GM04503 (cell line): ENCODE measurements at places on chromosomes 2 and 18.

- no peak for DNase-seq
Observed at GRCh38 chr18:3683483-3683882, 233.5 kb downstream of the TGIF1 start.

DNA sequence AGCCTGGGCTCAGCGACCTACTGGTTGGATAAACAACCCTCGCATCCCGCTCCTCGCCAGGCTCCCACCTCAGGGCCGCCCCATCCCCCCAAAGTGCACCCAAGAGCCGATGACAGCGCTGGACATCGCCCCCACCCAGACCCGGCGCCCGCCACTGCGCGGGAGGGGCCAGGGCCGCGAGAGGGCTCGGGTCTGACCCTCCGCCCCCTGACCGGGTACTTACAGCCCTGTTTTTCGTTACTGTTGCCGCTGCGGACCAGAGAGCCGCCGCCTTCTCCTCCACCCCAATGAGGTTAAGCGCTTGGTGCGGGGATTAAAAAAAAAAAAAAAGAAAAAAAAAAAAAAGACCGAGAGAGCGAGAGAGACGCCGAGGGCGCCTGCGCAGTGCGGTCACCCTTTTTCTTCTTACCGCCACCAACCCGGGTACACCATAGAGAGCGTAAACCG, at the start of gene CLASP1:
Gene CLASP1, minus strand, starts transcription at position 314 of the 447 bp plus-strand sequence. CDS start 43,567 bp downstream, outside the sequence.
- no peak for DNase-seq

DNA sequence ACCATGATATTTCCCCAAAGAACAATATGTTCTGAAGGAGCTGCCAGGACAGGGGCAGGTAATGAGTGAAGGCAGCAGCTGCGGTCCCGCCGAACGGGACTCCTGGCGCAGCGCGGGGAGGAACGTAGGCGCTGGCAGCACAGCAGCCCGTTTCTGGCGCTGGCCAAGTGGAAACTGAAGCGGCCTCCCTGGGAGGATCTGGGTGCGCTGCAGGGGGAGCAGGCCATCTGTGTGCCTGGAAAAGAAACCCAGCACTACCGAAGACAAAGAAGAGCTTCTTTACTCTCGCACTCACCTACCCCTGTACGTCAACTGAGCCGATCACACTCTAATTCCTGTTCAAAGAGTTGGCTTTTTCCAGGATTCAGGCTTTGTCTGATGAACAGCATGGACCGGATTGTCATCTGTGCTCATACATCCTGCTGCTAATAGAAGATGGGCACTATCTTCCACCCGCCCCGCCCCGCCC, 11.8 kb downstream of the G6PC2 start:
- DNase-seq, result no peak

- DNase-seq, result no peak
Observed at GRCh38 chr2:26845021-26845420, 2.9 kb upstream of the DPYSL5 start.

DNA sequence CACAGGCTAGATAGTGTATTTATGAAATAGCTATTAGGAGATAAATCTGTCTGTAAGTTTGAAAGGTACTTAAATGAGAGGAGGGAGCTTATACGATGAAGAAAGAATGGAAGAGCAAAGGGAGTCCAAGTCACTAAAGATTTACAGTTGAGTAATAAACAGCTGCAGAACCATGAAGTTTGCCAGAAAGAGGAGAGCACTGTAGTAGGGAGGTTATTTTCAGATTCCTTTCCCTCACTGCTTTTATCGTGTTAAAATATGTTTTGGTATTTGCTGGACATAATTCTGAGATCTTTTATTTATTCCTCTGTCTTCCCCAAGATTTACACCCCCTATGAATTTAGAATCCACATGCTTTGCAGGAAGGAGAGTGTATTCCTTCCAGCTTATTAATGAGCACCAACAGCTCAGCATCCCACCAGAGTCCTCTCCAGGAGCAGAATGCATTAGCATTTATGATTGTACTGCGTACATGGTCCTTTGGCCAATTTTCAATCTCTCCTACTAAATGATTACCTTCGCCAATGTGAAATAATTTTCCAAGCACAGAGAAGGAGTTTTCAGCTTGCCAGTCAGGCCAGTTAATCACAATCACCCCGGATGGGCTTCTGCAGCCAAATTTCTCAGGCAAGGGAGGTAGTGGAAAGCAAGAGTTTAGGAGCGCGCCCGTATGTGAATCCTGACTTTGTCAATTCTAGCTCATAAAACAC, 297.0 kb downstream of the NBAS start:
- no peak for DNase-seq

DNA sequence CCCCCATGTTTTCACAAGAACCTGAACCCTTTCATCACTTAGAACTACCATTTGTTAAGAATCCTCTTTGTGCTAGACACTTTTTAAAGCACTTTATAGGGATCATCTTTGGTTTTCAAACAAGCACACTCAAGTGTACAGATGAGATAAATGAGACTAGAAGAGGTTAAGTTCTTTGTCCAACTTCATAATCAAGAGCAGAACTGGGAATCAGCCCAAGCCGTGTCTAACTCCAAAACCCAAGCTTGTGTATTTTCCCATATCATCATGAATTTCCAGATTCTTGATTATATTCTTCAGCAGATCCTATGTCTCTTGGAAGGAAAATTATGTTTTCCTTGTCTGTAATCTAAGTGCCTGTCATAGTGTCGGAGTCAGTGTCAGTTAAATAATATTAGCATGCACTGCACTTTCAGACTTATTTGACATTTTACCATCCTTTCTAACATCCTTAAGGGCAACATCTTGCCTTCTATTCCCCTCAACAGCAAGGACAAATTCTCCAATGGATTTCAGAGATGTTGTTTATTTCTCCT, 123.0 kb upstream of the SETBP1 start:
- DNase-seq, result no peak

DNA sequence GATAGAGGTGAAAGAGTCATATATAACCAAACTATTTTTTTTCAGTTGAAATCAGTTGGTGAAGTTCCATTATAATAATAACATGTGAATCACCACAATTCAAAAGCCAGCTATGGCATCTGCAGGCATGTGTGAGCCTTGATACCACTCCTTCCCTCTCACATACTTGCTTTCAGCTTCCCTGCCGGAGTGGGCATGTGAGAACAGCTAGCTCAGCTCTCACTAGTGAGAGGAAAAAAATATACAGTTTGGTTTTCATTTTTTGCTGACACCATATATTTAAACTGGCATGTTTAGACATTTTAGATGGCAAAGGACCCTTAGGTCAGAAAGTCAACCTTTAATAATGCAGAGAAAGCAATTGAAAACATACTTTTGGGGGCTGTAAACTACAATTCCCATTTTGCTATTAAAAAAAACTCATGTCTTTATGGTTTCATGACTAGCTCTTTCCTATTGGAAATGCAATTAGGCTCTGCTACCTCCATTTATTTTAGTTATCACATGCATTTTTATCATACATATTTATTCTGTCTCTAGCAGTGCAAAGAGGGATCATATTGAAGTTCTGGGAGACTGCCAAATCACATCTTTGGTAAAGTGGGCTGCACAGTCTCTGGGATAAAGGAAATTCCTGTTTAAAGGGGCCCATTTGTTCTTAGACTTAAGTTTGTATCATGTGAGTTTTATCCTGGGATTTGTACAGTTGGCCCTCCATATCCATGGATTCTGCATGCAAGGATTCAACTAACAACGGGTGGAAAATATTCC, 33.2 kb upstream of the SLC40A1 start:
- no peak for DNase-seq

DNA sequence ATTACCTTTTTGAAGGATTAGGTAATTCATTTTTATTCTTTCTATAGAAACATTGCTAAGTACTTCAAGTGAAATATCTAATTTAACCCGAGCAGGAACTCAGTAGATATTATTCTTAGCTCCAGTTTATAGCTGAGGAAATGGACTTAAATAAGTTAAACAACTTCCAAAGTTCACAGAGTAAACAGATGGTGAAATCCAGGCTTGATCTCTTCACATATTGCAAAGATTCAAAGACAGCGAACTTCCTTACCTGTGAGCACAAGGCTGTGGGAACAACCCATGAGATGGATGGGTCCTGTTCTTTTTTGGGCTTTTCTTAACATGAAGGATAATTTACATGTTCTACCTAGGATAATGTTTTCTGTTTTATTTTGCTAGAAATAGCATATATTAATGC, 439.0 kb downstream of the IRS1 start:
- DNase-seq, result no peak

- no peak for DNase-seq
Observed at GRCh38 chr2:204539019-204539385, 6.3 kb upstream of the PARD3B start.

- no peak for DNase-seq
Observed at GRCh38 chr18:49520661-49521145, 33.7 kb upstream of the C18orf32 start.

- DNase-seq, result no peak
Observed at GRCh38 chr2:26614216-26615138, 26.7 kb downstream of the CIB4 start.

DNA sequence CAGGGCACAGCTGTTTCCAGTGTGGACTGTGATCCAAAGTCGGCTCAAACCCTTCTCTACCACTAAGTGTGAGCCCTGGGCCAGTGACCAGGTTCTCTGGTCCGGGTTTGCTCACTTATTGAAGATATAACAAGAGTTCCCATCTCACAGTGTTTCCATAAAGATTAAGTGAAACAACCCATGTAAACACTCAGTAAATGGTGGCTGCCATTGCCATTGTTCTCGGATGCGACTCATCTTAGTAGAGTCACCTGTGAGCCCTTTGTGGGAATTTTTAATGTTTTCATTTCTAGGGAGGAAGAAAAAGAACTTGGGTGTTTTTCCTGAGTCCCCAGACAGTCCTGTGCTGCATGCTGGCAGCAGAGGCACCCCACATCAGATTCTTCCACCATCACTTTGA, 53.4 kb downstream of the TPGS2 start:
- no peak for DNase-seq

DNA sequence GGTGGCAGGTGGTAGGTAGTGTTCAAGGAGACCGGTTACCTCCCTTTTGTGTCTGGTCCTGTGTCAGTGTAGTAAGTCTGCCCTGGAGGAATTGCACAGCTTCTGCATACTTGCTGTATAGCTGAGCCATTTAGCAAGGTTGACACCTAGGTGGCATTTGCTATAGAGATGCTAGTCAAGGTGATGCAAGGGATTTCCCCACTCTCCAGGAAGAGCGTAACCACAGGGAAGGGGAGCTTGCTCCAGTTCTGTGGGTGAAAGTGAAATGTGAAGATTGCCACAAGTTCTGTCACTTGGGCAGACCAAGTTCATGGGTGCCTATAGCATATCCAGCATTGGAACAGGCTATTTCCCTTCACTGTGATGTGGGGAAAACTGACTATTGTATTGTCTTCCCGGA, 28.1 kb downstream of the NAT8 start:
- no peak for DNase-seq

GRCh38 chr2:18777250-18777812, 188.0 kb upstream of the NT5C1B start:
- no peak for DNase-seq

GRCh38 chr2:114201781-114202180, 240.7 kb upstream of the DPP10 start:
- DNase-seq, result no peak

- DNase-seq, result no peak
Observed at GRCh38 chr2:207491086-207491485, 38.7 kb upstream of the CREB1 start.

DNA sequence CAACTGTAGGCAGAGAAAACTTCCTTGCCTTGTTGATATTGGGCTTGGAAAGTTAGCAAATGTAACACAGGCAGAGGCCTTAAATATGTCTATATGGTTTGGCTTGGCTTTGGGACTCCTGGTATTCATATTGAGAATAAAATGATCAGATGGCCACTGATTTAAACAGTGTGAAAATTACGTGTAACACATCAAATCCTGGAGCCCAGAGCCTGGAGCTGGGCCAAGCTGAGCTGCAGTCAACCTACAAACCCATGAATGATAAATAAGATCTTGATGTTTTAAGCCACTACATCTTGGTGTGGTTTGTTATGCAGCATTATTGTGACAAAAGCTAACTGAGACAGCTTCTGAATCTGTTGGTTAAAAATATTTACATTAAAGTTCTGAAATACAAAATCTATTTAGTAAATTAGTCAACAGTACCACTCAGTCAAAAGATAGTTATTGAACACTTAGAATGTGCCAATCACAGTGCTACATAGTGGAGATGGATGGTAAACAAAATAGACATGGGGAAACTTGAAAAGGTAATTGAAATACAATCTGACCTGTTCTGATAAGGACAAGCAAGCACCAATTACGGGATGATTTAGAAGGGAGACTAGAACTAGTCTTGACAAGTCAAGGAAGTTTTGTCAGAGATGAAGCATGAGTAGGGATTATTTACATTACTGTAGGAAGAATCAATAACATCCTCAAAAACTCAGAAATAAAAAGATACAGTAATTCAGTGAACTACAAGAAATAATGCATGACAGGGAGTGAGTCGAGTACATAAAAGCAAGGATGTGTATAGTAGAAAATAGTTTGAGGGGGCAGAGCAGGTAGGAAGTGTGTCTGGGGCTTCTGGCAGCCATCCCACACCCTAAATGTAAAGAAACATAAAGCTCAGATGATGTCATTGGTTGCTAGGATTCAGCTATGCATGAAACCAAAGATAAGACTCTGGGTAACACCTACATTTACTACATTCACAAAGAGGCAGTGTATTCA, 157.7 kb downstream of the HNMT start:
- DNase-seq, result no peak

DNA sequence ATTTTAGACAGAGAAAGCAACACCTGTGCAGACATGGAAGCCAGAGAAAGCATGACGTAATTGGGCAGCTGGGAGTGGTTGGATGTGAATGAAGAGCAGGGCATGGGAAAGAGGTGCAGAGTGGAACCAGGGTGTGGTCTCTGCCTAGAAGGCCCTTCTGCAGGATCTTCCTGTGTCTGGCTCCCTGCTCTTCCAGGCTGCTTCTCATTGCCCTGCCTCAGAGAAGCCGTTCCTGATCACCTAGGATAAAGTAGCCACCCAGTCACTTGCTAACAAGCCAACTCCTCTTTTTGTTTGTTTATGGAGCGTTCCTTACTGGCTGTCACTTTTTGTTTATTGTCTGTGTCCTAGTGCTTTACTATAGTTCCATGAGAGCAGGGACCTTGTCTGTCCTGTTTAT, 28.5 kb downstream of the GALNT1 start:
- DNase-seq, result no peak

DNA sequence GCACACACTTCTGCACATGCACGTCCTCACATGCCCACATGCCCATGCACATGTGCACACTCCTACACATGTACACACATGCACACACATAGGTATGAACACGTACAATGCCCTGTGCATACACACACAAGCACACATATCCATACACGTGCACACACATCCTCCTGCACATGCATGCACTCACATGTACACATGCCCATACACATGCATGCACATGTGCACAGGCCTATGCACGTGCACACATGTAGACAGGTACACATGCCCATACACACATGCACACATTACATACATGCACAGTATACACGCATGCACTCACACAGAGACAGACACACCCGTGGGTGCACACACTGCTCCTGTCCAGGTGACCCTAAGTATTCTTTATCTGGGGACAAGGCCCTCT, 34.3 kb downstream of the GPC1 start:
- DNase-seq, result no peak

GRCh38 chr2:126874961-126875360, 23.7 kb upstream of the TEX51 start:
- DNase-seq, result no peak

GRCh38 chr2:33441235-33441810, 35.1 kb upstream of the RASGRP3 start:
- DNase-seq, result no peak
